T-helper 17 cell (primary cell): ENCODE measurements at places on chromosomes 5 and 9. TPM values are rescaled to one million over a fixed set of nuclear protein-coding genes. Genes with fewer than 3 reads are reported as not detected.
A peak's percentile ranks its signal among the peaks of the same experiment; 100 is the strongest.

The LCP2 gene
- 304 TPM for total RNA-seq

The MAP3K1 gene
- total RNA-seq, result 120 TPM

The ARID3C gene
- not detected for total RNA-seq

The RHOBTB3 gene
- total RNA-seq, result 2.5 TPM

The GRXCR2 gene
- not detected for total RNA-seq

The ZNF618 gene
- 0.60 TPM for total RNA-seq

The SLC6A19 gene
- not detected for total RNA-seq

The CCNO gene
- not detected for total RNA-seq

The ANKRD34B gene
- total RNA-seq, result not detected

The NOL6 gene
- 32.4 TPM for total RNA-seq

The CDX1 gene
- not detected for total RNA-seq

GRCh38 chr5:66356011-66356565 lies 212.0 kb downstream of the SREK1 start:
- DNase-seq, result no peak

DNA sequence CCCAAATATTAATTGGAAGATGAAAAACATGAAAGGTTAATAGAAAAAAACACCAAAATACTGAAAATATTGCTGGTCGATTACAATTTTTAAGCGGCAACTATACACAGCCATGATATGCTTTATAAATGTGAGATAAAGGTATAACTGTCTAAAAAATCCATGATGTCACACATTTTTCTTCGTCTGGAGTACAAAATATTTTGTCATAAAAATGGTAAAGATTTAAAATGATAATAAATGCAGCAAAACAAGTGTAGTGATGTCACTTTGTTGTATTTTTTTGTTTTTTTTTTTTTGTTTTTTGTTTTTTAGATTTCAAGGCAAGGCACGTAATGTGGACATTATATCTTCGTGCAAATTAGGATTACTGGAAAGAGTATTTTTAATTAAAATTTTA lies 227.4 kb downstream of the NFIB start:
- DNase-seq, result no peak

DNA sequence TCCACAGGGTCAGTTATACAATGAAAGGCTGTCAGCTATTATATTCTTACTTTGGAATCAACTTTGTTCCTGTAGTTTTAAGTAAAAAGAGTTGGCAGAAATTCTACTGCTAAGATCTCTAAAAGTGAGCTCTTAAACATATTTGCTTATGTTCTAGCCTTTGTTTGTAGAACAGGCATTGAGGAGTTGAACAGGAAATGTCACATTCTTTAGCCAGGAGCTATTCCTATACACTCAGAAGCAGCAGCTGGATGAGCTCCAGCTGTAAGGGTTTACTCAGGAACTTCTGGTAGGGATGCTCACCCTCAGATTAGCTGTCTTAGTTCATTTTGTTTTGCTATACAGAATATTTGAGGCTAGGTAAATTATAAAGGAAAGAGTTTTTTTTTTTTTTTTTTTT lies 22.4 kb upstream of the SPINK14 start:
- no peak for DNase-seq

DNA sequence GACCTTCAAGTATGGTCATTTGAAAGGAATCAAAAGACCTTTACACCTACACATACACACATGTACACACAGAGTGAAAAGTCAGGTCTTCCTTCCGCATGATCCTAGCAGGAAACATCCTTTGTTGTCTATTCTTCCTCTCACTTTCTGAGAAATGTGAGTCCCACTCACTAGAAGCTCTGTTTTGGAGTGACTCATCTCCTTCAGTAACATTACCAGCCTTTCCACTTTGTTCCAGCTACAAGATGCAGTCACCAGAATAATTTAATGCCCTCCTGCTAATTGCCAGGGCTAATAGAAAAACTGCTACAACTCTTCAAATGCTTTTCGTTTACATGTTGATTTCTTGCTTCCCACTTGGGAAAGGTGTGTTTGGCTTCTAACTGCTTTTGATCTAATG lies 417.3 kb downstream of the RASEF start:
- DNase-seq, result no peak

GRCh38 chr9:108722396-108722795 lies 133.4 kb downstream of the ACTL7B start:
- DNase-seq, result no peak

- no peak for DNase-seq
Observed at GRCh38 chr5:69331528-69332445, 814 bp downstream of the CCDC125 start.

- DNase-seq, result no peak
Observed at GRCh38 chr9:89446261-89446960, 51.5 kb downstream of the SEMA4D start.

- no peak for DNase-seq
Observed at GRCh38 chr5:150146862-150147601, 8.6 kb downstream of the PDGFRB start.

GRCh38 chr9:85224729-85225128 lies 517.0 kb downstream of the AGTPBP1 start:
- no peak for DNase-seq

- DNase-seq, result no peak
Observed at GRCh38 chr9:5500441-5501235, 9.7 kb upstream of the PDCD1LG2 start.

DNA sequence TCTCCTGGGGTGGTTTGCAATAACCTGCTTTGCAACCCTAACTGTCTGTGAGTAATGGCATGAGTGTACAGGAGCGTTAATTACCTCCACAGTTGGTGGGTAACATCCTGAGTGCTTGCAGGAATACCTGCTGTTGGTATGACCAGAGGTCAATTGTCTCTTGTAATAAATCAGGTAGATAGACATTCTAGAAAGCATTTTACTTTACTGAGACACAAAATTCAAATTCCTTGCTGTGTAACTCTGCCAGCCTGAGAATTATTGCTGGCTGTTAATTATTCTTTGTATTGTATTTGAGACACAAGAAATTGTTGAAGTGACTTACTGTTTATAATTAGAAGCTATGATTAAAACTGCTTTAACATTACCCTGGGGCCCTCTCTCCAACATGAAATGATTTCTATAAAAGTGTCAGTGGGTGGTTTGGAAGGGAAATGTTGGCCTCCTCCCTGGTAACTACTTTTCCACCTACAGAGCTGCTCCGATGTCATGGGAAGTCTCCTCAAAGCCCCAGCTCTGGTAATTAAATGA lies 150.8 kb upstream of the ADCY2 start:
- no peak for DNase-seq

GRCh38 chr9:1429297-1429696 lies 379.1 kb downstream of the DMRT2 start:
- DNase-seq, result no peak

DNA sequence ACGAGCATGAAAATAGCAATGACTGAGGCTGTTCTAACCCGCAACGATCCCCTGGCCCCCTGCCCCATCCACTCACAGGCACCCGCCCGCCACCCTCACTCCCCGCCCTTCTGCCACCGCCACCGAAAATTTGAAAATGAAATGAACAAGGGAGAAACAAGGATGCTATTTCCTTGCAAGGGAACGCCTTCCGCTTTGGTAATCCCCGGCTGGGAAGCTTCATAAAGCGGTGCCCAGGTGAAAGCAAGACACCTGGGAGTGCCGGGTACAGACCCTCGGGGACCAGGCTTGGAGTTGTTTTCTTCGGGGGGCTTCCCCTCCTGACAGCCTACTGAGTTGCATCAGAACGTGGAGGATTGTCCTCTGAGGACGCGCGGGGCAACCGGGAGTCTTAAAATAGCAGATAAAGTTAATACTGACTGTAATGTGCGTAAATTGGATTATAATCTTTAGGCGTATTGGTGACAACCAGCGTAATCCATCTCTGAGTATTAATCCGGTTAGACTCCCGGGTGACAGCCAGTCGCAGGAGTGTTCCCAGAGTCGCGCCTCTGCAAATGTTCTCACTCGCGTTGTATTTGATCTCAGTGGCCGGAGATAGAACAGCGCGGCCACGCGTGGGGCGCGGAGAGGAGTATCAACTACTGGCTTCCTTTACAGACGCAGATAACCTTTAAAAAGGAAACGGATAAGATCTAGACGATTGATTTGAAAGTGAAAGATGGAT lies 885 bp upstream of the MLLT3 start:
- peak; percentile 49 for DNase-seq

GRCh38 chr9:107667231-107668070 lies 177.9 kb upstream of the KLF4 start:
- no peak for DNase-seq

DNA sequence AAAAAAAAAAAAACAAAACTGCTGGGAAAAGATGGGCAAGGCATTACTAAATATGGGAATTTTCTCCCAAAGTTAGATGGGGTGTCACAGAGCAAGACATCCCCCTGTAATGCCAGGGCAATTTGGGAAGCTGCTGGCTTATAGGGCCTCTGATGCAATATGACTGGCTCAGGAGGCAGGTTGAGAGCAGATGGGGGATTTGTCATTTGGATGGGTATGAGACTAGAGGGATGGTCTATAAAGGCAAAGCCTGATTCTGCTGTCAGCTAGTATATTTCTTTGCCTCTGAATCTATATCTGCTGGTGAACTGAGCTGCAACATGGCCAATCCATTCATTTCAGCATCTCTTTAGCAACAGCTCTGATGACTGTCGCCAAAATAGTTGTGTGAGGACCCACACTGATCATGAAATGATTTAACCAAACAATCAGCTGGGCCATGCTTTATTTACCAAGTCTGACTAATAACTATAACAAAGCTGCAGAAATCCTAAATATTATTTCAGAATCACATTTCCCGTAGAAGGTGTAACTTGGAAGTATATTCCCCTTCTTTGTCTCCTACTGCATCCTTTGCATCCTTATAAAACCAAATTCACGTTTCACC lies 455.1 kb upstream of the ZNF608 start:
- DNase-seq, result no peak

DNA sequence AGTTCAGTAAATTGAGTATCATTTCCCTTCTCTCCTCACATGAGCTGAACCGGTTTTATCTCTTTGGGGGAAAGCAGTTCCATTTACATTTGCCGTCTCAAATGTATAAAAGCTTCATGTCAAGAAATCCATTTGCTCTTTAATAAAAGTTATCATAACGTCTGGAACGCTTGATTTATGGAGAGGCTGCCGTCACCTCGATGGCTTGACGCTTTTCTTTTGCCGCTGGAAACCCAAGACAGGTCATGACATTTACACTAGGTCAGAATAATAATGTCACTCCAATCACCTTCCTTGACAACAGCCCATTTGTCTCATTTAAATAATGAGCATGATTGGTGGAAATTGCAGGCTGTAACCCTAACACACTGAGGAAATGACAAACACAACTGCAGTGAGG lies 443.4 kb downstream of the IRX1 start:
- DNase-seq, result no peak

DNA sequence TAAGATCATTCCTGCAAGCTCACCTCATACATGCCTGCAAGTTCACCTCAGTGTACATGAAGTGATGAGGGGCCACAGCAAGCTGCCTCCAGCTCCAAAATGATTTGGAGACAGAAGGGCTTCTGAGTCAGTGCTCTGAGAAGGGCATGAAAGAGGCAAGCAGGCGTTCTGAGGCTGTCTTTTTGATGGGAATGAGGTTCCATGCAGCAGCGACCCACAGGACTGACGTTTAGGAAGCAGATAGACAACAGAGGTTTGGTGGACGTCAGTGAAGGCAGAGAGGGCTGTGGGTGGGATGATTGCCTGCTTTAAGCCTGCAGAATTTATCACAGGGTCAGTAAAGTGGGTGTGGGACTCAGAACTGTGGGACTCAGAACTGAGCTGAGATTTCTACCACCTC lies 8.9 kb upstream of the SMIM32 start:
- DNase-seq, result no peak

GRCh38 chr5:57736716-57737115 lies 254.1 kb upstream of the ACTBL2 start:
- DNase-seq, result no peak

- no peak for DNase-seq
Observed at GRCh38 chr9:86329649-86330048, 24.6 kb downstream of the TUT7 start.

DNA sequence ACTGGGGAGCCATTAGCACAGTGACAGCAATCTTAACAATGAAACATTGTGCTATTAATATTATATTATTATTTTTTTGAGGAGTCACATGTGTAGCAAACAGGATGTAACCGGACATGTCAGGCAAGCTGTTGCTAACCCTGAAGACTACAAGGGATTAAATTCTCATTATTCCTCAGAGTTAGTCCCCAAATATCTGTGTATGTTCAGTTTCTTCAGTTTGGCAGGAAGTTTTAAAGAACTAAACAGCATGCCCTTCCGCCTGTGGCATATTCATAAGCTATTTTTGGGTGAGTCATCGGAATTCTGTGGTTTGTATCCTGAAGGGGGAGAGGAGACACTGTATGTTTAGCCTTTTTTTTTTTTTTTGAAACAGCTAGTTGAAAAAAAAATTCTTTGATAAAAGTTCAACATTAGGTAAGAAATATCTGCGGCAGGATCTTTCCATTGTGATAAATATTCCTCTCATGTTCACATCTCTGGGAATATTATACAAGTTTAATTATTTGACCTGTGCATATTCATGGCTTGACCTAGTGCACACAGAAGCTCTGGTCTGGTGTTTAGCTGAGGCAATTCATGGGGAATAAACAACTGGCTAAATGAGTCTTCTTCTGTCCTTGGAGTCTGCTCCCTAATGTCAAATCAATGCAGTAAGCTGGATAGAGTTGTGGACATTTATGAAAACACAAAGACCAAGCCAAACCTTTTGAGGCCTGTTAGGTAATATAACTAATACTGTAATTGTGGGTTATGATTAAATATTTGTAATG lies 202.7 kb upstream of the CDKN2B start:
- no peak for DNase-seq

GRCh38 chr9:93974151-93974550 lies 19.0 kb upstream of the BARX1 start:
- no peak for DNase-seq

DNA sequence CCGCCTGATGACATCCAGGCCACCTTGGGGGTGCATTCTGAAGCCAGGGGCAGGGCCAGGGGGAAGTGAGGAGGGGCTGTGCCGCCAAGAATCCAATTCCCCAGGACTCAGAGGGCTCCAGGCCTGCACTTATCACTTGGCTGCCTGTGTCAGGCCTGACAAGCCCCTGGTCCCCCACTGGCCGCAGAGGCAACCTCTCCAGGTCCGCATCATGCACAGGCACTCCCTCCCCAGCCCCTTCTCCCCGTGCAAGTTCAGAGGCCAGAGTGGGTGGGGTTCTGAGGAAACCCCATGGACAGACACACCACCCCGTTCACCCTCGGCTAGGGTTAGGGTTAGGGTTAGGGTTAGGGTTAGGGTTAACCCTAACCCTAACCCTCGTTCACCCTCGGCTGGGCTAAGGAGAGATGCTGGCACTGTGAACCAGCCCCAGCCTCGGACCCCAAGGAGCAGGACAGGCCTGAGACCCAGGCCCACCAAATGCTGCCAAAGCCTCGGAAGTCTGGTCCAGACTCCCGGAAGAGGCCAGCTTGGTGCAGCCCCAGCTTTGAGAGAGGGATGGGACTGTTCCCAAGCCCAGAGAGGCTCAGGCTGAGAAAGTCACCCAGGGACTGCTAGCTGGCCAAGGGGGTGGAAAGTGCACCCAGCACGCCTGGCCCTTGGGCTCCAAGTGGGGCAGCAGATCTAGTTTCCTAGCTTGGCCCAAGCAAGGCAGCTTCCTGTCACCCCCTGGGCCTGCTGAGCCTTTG lies 4.9 kb downstream of the LCN2 start:
- DNase-seq, result no peak

- DNase-seq, result no peak
Observed at GRCh38 chr9:9387511-9388115, 1225.2 kb downstream of the PTPRD start.
